ENCODE measurements at places on chromosomes 12 and 14. TPM values are rescaled to one million over a fixed set of nuclear protein-coding genes. Genes with fewer than 3 reads are reported as not detected.
A peak's percentile ranks its signal among the peaks of the same experiment; 100 is the strongest.

- no peak for DNase-seq
Observed at GRCh38 chr12:12723681-12724420, 6.7 kb downstream of the CDKN1B start.

GRCh38 chr12:7787574-7788293 lies 1.5 kb upstream of the NANOG start:
- DNase-seq, result no peak

DNA sequence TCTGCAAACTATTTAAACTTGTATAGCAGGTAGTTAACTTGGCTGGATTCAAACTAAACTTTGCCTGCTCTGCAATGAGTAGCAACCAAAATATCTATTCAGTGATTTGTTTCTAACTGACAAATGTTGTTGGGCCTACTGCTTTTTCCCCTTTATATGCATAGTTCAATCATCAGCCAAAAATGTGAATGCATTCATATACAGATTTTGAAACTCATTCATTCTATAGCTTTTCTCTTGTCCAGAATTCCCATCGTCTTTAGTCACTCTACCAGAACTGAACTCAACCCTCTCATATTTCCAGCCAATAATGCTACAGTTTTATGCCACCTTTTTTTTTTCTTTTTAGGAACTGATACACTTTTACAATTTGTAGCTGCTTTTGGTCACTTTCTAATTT lies 599.8 kb downstream of the RPL10L start:
- no peak for DNase-seq

DNA sequence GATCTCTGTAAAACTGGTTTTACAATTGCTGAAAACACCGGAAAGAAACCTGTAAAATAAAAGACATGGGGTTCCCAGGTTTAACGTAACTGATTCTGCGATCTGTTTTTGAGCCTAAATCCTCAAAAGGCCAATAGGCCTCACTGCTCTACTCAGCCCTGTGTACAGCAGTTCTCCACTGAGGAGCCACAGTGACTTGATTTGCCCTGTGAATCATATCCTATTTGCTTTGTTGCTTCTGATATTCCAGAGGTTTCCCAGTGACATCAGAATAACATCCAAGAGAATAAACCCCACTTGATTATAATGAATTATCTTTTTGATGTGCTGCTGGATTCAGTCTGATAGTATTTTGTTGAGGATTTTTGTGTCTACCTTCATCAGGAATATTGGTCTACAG lies 27.5 kb downstream of the MDM1 start:
- DNase-seq, result no peak

DNA sequence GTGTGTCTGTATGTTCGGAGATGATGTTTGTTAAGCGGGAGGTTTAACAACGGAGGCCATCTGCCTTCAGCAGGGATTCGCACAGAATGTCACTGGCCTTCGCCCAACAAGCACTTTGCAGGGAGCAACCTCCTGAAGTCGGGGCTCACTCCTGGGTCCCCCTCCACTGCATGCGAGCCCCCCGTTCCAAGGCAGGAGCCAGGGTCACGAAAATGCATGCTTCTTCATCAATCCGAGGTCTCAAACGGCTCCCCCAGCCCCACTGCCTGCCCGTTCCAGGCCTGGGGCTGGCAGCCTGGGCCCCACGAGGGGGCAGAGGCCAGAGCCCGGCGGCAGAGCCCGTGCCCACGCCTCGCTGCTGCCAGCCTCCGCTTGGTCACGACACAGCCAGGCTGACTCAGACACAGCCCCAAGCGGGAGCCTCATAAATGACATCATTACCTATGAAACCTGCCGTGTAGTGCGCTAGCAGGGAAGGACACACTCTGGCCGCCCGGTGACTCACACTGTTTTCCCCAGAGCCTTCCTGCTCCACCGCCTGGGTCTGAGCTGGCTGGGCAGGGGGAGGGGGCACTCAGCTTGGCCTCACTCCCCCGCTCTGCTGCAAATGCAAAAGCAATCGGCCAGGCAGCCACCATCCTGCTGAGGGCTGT lies 169.5 kb upstream of the RTL1 start:
- peak; percentile 78 for DNase-seq

GRCh38 chr12:24960222-24960855 lies 11.4 kb upstream of the BCAT1 start:
- DNase-seq, result no peak

DNA sequence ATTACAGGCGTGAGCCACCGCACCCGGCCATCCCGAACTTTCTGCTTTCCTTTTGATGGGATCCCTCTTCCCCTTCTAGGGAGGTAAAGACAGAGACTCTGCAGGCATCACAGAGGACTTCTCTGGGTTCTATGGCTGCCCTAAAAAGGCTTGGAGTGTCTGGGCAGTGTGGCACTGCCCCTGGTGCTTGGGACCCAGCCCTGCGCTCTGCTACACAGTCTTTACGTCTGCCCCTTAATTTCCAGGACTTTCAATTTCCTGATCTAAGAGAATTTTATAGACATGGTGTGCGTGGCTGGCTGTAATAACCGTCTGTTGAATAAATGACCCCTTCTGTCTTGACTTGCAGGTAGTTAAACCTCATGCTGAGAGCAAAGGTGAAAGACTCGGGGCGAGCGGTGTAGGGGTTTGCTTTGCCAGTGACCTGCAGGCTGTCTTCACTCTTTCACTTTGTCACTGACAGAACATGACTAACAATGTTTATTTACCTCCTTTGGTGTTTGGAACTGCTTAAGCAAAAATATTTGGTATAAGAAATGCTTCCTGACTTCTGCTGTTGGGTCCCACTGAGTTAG lies 110.9 kb upstream of the MAP1LC3B2 start:
- no peak for DNase-seq

GRCh38 chr12:6358881-6359280 lies 16.5 kb downstream of the SCNN1A start:
- DNase-seq, result no peak

The PMEL gene
- total RNA-seq, result 3.6 TPM

The KRT73 gene
- not detected for total RNA-seq

The SVOP gene
- total RNA-seq, result not detected

The LRRK2 gene
- total RNA-seq, result 1.7 TPM

The POLR3B gene
- total RNA-seq, result 10.9 TPM

The FAM186B gene
- 0.29 TPM for total RNA-seq

The PIK3C2G gene
- total RNA-seq, result 2.6 TPM
